ENCODE measurements at places on chromosomes 6 and 20.
A peak's percentile ranks its signal among the peaks of the same experiment; 100 is the strongest.

- no peak for DNase-seq
Observed at GRCh38 chr6:5469101-5469846, 208.0 kb downstream of the FARS2 start.

- no peak for DNase-seq
Observed at GRCh38 chr6:24330137-24330732, 27.6 kb downstream of the DCDC2 start.

DNA sequence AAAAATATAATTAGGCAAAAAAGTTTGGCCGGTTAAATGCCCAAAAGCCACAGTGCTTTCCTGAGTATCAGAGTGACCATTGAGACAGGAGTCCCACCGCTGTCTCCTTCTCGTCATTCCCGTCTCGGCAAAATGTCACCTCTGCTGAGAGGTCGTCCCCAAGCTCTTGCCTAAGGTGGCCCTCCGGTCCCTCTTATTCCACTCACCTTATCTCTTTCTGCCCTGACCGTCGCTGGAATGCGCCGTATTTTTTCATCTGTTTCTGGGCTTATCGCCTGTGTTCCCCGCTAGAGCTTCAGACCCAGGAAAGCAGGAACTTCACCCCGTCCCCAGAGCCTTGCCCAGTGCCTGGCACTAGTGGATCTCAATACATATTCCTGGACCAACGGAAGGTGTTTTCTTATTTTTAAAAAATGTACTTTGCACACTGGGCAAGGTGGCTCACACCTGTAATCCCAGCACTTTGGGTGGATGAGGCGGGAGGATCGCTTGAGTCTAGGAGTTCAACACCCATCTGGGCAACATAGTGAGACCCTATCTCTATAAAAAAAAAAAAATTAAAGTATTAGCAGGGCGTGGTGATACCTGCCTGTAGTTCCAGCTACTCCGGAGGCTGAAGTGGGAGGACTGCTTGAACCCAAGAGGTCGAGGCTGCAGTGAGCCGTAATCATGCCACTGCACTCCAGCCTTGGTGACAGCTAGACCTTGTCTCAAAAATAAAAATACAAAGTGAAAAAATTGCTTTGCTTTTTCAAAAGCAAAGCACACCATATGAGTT lies 122.8 kb upstream of the PTPN1 start:
- DNase-seq, result no peak

DNA sequence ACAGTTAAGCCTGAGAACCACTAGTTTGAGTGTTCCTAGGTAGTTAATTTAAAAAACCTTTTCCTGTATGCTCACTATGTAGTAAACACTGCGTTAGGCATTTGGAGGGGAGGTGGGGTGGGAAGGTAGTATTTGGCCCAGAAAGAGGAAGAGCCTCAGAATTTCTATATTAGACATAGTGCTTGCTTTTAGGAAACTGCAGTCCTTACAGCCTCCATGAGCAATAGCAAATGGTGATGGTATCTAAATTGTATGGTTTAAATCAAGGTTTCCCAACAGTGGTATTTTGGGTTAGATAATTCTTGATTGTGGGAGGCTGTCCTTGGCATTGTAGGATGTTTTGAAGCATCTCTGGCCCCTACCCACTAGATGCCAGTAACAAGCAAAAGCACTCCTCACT lies 61.5 kb upstream of the RIPOR2 start:
- no peak for DNase-seq

- DNase-seq, result no peak
Observed at GRCh38 chr20:39289831-39290230, 327.7 kb downstream of the DHX35 start.

GRCh38 chr6:15026832-15027231 lies 219.0 kb upstream of the JARID2 start:
- no peak for DNase-seq

DNA sequence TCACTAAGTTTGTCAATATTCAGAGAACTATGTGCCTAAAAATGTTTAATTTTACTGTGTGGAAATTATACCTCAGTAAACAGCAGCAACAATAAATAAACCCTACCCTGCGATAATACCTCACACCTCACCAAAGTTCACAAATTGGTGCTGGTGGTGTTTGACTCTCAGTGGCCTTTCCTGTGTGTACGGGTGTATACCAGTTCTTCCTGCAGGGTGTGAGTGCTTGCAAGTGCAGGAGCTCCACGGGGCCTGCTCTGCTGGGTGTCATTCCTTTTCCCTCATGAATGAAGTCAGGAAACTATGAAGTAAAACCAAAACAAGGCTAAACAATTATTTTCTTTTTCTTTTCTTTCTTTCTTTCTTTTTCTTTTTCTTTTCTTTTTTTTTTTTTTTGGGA lies 4.1 kb upstream of the ENPP5 start:
- DNase-seq, result no peak

DNA sequence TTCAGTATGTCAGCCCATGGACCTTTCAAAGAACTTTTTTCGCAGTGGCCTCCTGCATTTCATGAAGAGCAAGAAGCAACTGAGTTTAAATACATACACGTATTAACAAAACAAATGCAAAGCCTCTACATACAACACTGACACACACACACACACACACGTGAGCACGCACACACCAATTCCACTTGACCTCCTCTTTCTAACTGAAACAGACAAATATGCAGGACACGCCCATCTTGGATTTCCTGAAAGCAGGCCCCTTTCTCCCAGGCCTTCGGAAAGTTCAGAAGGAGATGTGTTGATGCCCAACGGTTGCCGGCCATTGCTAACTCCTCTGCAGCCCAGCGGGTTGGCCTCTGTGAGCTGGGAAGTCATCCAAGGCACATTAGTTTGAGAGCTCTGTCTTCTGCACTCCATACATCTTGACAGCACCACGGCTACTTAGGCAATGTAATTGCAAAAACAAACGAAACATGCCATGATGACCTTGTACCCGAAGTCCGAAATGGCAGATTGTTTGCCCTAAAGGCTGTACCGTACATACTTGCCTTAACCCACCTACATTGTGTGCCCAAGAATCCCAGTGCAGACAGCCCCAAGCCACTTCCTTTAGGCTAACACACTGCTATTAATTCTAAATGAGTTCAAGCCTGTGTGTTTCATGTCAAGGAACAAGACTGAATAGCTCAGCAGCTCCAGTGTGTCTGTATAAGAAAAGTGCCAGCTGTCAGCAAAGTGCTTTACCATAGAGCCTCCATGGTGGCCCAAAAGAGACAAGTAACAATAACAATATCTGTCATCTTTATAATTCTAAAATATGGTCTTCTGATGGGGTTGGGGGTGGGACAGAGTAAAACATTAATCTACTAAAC lies 138.8 kb upstream of the RNF217 start:
- no peak for DNase-seq

DNA sequence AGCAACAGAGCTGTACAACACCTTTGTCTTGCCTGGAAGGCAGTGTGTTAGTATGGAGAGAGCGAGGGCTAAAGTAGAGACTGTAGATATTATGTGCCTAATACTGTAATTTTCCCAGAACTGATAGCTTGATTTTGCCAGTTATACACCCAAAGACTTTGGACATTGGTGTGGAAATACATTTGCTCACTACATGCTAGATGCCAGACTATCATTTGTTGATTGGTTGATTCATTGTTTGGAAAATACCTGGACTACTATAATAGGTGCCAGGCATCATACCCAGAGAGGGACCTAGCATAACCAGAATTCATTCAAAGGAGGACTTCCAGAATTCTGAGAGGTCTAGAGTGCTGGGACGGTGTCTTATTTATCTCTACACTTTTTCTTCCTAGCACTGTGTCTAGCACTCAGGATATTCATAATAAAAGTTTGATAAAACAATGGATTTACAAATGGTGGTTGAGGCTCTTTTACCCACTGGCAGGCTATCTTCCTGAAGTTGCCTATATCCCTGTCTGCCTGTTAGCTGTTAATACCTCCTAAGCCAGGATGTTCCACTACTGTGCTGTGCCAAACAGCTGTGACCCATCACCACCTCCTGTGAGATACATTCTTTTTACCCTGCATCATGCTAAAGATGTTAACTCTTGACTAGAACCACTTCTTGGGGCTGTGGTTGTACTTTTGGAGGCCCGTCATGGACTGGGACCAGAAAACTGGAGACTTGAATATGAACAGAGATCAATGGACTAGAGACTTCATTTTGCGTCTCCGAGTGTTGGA lies 72.2 kb upstream of the FUCA2 start:
- DNase-seq, result no peak

DNA sequence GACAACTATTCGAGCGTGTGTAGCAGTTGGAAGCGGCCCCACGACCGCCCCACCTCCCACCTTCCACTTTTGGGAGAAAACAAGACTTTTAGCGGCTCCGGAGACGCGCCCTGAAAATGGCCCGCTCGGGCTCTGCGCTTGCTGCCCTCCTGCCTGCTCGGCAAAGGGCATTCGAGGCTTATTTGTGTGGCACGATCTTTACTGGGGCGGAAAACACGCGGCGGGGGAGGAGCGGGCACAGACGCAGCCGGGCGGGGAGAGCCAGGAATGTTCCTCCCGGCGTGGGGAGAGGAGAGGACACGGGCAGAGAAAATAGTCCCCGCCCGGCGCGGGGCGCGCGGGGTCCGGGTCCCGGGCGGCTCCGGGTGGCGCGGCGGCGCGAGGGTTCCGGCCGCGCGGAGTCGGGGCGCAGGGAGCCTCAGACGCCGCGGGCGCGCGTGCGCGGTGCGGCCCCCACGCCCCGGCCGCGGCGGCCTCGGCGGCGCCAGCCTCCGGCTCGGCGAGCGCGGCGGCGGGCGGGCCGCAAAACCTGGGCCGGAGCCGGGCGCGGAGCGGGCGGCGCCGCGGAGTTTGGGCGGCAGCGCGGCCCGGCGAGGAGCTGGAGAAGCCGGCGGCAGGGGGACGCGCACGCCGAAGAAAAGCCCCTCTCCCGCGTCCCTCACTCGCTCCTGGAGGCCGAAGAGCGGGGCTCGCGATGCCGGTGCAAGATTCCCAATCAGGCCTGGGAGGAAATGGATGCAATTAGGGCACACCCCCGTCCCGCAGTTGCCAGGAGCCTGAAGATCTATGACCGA lies 90.0 kb upstream of the ARID1B start:
- peak; percentile 95 for DNase-seq

- peak; percentile 67 for DNase-seq
Observed at GRCh38 chr6:29510202-29510601, 22.4 kb upstream of the MAS1L start.

DNA sequence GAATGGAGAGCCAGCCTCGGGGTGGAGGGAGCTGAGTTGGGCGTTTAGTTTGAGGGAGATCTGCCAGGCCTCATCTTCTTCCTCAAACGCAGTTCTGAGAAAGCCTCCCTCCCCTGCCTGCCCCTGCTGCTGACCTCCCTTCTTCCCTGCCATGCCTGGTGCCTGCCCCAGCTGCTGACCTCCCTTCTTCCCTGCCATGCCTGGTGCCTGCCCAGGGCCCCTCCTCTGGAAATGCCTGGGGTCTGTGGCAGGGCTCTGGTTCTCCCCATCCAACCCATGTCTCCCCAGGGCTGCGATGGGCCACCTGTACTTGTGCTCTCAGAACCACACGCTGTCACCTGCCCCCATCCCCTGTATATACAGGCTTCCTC lies 114.6 kb downstream of the VEGFA start:
- DNase-seq, result no peak

- no peak for DNase-seq
Observed at GRCh38 chr20:40317156-40317790, 371.8 kb downstream of the MAFB start.

- DNase-seq, result no peak
Observed at GRCh38 chr6:67870321-67870720, 764.8 kb upstream of the ADGRB3 start.

GRCh38 chr6:110645685-110646418 lies 169.4 kb downstream of the CDK19 start:
- DNase-seq, result no peak

DNA sequence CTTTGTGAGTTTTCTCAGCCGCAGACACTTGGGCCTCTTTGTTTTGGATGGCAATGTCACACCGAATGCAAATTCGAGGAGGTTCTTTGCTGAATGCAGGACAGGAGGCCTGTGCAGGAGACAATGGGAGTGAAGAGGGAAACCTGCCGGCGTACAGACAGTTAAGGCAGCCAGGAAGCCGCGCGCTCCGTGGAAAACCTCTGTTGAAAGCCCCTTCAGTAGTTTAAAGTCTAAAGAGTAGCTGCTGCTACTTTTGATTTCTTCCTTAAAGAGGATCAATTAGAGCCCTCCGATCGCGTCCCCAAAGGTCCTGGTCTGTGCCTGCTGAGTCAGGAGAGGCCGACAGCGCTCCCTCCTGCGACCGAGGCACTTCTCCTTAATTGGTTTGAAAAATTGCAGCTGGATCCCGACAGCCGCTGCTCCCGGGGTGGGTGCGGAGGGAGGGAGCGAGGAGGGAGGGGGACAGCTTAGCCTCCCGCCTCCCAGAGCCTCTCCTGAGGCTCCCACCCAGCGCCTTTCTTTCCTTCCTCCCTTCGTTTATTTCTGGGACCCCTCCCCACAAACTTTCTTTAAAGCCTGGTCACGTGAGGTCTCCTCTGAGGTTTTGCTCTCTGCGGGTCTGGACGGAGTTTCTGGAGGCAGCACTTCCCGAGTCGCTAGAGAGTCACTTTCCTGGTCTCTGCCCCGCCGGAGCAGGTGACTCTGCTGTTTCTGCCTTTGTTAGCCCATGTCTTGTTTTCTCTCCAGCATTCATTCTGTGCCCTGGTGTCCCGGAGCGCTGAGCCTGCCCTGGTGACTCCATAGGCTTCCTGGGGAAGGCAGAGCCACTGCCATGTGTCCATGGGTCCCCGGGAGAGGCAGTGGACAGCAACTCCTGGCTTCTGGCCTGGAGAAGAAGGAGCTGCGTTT lies 22.3 kb upstream of the RPP40 start:
- DNase-seq, result peak; percentile 83

DNA sequence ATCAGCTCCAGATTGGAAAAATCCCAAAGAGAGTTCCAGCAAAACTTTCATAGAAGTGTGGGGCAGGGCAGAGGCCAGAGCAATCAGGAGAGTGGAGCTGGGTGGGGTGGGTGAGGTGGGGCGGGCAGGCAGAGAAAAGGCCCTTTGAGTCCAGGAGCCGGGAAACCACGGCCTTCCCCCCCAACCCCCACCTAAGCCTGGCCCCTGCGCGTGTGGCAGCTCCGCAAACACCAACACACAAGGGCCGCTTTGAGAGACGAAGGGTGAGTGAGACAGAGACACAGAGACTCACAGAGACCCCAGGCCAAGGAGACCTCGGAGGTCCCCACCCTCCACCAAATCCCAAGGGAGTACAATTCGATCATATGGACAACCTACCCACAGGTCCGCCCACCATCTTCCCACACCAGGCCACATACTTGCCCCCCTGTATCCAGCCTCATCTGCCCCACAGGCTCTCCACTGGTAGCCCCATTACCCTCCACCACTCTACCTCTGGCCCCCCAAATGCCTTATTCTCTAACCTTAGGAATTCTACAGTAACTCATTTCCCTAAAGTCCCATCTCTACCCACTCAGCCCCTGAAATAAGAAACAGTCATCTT lies 1.7 kb downstream of the COL11A2 start:
- DNase-seq, result no peak

GRCh38 chr6:164097056-164097455 lies 682.5 kb downstream of the QKI start:
- DNase-seq, result peak; percentile 52

GRCh38 chr6:134663800-134664535 lies 285.9 kb downstream of the ALDH8A1 start:
- no peak for DNase-seq

DNA sequence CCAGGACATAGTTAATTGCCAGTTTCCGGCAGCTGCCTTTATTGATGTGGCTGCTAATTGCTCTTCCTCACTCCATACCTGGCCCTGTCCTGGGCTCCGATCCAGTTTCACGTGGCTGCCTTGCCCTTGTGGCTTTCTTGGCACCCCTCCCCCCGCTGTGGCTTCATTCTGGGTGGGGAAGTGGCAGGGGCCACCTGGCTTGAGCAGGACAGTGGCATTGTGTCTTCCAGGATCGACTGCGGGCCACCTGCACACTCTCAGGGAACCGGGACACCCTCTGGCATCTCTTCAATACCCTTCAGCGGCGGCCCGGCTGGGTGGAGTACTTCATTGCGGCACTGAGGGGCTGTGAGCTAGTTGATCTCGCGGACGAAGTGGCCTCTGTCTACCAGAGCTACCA lies 10.8 kb downstream of the MAVS start:
- no peak for DNase-seq

All from vagina (tissue), 2 donors.